ENCODE measurements at places on chromosomes 6 and 20.

GRCh38 chr20:48360342-48360975 lies 467.3 kb downstream of the PREX1 start:
- DNase-seq, result no peak

DNA sequence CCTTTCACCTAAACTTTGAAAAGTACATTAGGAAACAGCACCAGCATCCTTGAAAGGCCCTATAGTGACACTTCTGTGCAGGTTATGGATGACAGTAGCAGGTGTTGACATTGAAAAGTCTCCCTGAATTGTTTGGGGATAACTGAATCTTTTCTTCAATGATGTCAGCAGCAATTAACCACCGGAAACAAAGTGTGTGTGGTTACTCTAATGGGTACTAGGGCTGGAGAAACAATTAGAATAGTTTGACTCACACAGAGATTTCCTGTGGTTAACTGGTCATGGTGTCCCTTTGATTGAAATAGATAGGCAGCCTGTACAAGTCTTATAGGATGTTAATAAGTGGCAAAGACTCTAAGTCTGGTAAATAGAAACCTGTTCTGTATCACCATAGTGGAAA lies 189.1 kb downstream of the TBX18 start:
- DNase-seq, result no peak

DNA sequence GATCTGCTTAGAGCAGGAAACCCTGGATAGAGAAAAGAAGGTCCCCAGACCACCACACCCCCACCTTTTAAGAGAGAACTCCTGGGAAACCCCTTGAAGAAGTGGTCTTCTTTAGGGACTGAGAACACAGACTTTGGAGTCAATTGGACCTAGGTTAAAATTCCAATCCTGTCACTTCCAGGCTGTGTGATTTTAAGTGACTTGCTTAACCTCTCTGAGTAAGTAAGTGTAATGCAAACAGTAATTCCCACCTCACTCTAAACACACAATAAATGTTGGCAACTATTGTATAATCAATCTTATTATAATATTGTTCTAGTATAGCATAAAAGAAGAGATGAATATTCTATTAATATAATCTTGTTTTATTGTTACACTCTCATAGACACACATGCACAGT lies 3.3 kb downstream of the TFEB start:
- DNase-seq, result no peak

DNA sequence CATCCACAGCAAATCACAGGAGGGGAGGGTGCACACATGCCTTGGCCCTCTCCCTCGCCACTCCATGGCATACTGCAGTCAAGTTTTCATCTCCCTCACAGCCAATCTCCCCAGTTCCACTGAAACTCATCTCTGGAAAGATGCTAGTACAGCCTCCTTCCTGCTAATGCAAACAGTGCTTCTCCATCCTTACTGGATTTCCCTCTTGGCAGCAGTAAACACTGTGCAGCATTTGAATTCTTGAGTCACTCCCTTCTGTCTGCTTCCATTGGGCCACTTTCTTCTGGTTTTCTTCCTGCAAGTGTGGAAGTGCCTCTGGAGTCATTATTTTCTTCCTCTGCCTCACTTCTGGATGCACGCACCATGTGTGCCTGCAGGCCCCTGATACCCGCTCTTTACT lies 460.3 kb downstream of the QKI start:
- no peak for DNase-seq

DNA sequence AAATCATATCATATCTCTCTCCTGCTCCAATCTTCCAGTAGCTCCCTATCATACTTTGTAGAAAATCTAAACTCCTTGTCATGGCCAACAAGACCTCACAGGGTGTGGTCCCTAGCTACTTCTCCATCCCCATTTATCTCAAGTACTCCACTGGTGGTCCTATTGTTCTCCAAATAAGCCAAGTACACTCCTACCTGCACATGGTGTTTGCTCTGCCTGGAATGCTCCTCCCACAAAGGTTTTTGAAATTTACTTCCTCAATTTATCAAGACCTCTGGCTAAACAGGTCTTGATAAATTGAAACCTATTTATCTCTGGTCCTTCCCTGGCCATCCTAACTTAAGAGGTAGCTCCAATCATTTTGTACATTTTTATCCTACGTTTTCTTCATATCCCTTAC lies 12.1 kb downstream of the TMX4 start:
- DNase-seq, result no peak

GRCh38 chr6:53483423-53484353 lies 61.2 kb downstream of the GCLC start:
- no peak for DNase-seq

GRCh38 chr20:18634501-18634900 lies 46.6 kb downstream of the DTD1 start:
- DNase-seq, result no peak

Data from activated CD4-positive, CD25-positive, alpha-beta regulatory T cell treated with anti-CD3 and anti-CD28 coated beads, Interleukin-2, amount 50 U/mL, for 72 hours (primary cell).